ENCODE measurements at places on chromosomes 4 and X.

DNA sequence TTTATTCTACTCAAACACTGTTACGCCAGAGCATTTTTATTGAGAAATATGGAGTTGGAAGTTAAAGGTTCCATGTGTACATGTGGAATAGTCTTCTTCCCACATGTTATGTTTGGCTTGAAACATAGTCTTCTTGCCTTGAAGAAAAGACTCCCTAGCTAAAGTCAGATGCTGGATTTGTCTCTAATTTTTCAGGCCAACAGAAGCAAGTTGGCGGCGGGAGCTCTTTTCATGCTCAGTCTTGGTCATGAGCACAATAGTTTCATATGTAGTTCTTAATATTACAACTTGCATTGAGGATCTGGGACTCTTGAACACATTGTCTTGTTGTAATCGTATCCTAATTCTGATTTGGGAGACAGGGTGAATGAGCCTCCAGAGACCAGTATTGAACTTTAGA, 19.4 kb downstream of the SEPTIN11 start:
- DNase-seq, result no peak

DNA sequence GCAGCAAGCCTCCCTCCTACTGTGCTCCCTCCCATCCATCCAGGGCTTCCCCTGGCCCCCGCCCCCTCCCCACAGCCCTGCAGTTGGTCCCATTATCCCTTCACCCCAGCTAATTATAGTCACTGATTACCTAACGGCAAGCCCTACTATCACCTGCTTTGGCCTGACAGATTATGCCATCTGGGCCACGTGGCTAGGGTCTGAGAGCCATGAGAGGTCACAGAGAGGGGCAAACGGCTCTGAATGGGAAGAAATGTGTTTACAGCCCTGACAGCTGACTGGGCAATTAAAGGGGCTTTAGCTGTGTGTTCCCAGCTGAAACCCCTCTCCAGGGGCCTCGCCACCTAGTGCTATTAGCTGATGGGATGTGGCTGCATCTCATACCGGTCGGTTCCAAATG, 134.4 kb upstream of the CPEB2 start:
- no peak for DNase-seq

DNA sequence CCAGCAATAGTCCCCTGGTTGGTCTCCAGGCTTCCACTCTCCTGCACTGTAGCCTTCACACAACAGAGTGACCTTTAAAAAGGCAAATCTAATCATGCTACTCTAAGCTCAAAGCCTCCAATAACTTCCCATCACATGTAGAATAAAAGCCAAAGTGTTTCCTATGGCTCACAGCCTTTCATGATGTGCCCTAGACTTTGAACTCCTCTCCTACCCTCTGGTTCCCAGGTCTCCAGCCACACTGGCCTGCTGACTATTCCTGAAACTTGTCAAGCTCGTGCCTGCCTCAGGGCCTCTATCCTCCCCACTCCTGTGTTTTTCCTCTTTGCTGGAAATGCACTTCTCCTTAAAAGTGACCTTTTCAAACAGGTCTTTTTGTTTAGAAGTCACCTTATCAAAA, 3.1 kb downstream of the MANBA start:
- no peak for DNase-seq

- no peak for DNase-seq
Measured at GRCh38 chr4:16196482-16197393, 29.5 kb downstream of the TAPT1 start.

DNA sequence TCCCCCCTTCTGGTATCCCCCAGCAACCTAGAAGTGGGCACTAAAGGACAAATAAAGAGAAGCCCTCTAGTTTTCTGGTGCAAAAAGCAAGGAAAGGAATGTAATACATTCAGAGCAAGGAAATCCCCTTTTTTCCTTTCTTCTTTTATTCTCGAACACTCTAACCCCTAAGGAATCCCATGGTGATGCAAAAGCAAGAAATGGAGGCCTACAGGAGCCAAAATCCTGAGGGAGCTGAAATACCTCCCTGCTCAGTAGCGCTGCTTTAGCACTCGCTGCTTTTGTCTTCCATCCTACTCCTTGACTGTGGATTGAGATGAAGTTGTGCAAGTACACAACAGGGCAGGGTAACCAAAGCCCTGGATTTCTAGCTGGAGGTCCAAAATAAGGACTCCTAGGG, 251.0 kb downstream of the PRDM5 start:
- no peak for DNase-seq

GRCh38 chr4:54165438-54165837, 63.7 kb upstream of the PDGFRA start:
- no peak for DNase-seq

- DNase-seq, result no peak
Measured at GRCh38 chrX:119684916-119685224, 8.1 kb downstream of the SEPTIN6 start.

GRCh38 chrX:104310090-104310489, 55.4 kb upstream of the ESX1 start:
- DNase-seq, result peak; percentile 19

GRCh38 chr4:185911556-185912064, 99.6 kb upstream of the SORBS2 start:
- DNase-seq, result no peak

- DNase-seq, result no peak
Measured at GRCh38 chr4:54484383-54484782, 173.4 kb upstream of the KIT start.

DNA sequence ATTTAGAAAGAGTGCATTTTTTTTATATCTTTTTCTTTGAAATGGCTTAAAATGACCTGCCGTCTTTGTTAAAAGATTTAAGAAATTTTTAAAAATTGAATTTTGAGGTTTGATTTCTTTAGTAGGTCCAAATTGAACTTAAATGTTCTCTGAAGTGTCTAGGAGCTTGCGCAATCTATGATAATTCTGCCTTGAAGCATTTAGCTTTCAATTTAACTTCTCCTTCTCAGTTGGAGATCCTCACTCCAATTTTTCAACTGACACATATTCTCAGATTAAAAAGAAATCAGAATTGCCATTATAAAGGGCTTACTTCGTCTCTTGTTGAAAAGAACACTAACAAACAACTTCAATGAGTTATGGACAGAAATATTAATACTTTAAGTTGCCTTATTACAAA, 273.5 kb downstream of the TMA16 start:
- DNase-seq, result no peak

DNA sequence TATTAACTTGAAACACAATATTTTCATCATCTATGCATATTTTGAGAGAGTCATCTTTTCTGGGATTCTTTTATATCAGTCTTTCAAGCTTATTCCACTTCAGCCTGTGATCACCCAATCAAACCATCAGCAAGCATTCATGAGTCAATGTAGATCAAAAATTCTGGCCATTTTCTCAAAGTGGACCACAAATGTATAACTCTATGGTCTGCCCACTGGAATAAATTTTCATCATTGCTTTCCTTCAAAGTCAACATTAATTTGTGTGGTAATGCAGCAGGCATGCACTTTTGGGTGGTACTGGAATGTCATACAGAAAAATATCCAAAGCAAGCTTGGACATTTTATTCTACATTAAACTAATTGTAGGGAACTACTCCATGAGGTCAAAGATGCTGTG, 1013.0 kb downstream of the STIM2 start:
- no peak for DNase-seq

DNA sequence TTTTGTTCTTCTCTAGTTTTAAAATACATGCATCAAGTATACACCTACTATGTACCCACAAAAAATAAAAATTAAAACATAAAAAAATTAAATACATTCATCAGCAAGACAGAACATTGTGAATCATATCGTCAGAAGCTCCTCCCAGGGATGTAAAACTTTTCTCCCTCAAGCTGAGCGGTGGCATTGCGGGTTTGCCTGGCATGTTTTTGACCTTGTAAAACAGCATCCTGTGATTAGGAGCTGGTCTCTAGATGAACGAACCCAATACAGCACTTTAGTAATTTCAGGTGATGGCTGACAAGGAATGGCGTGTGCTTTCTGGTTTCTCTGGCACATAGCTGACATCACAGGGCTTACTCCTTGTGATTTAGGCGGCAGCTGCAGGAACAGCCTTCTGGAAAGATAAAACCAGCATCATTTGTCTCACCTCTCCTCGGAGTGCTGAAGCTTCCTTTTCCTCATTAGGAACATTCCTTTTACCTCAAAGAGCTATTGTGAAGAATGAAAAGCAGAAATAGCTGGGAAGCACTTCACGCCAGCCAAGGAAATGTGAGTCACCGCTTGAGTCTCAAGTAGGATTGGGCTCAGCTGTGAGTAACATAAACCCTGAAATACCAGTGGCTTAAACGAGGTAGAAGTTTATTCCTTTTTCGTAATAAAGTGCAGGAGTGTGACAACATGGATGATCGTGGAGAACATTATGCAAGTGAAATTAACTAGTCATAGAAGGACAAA, 44.3 kb downstream of the NYX start:
- DNase-seq, result no peak

- DNase-seq, result no peak
Measured at GRCh38 chr4:2745981-2746806, 9.9 kb downstream of the TNIP2 start.

- DNase-seq, result no peak
Measured at GRCh38 chr4:28555866-28556265, 1695.2 kb downstream of the STIM2 start.

GRCh38 chr4:41380511-41381157, 123.9 kb downstream of the UCHL1 start:
- DNase-seq, result no peak

GRCh38 chr4:20354120-20354519, 102.4 kb downstream of the SLIT2 start:
- DNase-seq, result no peak

- no peak for DNase-seq
Measured at GRCh38 chr4:25856756-25857155, 6.0 kb downstream of the SEL1L3 start.

DNA sequence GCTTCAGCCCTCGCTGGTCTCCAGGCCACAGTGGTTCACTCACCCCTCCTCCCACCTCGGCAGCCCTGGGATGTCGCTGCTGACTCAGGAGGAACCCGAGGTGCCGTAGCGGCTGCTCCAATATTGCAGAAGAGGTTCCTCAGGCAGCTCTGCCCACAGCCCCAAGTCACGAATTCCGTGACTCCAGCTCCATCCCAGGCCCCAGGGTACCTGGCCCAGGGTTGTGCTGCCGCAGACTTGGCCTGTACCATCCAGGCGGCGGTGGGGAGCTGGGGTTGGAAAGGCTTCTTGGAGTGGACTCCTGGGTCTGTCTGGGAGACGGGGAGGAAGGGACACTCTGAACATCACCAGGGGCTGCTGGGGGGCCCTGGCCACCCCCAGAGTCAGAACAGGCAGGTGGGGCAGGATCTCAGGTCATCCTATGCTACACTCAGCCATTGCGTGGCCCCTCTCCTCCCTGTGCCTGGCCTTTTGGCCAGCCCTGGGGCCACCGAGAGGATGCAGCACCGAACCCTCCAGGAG, 728 bp upstream of the HGFAC start:
- no peak for DNase-seq

DNA sequence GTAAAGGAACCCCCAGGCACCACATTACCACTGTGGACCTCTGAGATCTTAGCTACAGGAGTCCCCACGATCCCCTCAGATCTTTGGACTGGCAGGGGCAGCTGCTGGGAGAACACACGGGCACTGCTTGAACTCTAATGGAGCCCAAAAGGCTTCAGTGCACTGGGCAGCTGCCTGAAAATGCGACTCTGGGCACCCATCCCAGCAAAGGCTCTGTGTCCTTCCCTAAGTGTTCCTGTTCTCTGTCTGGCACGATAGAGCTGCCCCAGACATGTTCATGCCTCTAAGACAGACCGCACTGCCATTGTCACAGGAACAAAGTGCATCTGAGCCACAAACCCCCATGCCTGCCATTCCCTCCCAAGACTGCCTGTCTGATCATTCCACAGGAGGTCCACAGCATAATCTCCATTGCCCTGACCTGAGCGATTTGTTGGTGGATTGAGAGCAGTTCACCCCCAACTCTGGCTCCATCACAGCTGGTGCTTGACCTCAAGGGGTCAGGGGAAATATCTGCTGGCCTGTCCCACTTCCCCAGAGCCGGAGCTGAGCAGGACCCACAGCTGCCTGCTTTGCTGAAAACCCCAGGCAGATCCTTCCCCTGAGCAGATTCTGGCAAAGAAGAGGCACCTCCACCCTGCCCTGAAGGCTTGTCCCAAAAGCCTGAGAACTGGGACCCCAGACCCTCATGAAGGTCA, 436.0 kb upstream of the INTU start:
- peak; percentile 61 for DNase-seq

GRCh38 chr4:72893354-72894066, 176.0 kb downstream of the COX18 start:
- DNase-seq, result no peak

GRCh38 chr4:107870236-107870635, 45.5 kb downstream of the SGMS2 start:
- no peak for DNase-seq

DNA sequence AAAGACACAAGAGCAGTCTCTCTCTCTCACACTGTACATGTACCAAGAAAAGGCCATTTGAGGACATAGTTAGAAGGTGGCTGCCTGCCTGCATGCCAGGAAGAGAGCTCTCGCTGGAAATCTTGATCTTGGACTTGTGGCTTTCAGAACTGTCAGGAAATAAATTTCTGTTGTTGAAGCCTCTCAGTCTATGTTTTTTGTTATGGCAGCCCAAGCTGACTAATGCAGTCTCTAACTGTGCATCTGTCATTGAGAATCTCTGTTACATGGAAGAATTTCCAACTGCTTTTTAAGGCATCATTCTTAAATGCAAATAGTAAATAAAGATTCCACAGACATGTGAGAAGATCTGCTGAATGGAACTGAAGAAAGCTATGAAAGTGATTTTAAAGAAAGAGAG, 198.3 kb downstream of the PCDH10 start:
- DNase-seq, result no peak

DNA sequence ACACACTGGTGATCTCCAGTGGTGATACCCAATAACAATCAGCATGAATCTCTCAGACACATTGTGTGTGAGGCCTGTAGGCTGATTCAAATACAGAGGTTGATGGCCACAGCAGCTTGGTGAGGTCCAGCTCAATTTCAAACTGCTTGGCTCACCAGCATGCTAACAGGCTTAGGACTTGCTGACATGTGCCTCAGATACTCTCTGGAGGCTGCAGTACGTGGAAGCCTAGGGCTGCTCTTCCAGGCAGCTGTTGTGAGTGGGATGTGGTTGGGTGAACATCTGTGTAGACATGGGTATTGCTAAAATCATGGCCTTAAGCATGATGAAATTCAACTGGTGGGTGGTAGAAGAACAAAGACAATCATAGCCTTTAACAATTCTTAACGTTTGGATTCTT, 4.3 kb downstream of the CXCL9 start:
- no peak for DNase-seq

- DNase-seq, result peak; percentile 91
Measured at GRCh38 chrX:47608130-47608810, 11.4 kb downstream of the SYN1 start.

DNA sequence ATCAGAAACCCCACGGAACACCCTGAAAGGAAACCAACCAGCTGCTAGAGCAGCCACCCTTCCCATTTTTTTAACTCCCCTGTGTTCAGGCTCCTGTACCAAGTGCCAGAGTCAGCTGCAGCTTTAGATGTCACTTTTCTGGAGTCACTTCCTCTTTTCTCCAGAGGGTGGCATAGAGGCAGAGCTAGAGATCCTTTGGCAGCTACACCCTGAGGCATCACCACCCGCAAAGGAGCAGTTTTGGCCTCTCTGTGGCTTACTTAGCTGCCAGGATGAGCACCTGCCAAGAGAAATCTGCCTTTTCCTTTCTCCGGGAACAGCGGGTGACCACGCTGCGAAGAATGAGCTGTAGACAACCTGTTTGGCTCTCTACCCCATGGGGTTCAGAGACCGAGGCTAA, 58.0 kb upstream of the CHRDL1 start:
- DNase-seq, result peak; percentile 15

- DNase-seq, result no peak
Measured at GRCh38 chrX:118370921-118371624, 25.2 kb downstream of the WDR44 start.
